Activated T-helper 17 cell treated with anti-CD3 and anti-CD28 coated beads, Interleukin-2, amount 50 U/mL, for 72 hours (primary cell): ENCODE measurements at places on chromosomes 12 and 14. TPM values are rescaled to one million over a fixed set of nuclear protein-coding genes. Genes with fewer than 3 reads are reported as not detected.

The EGLN3 gene
- 22.7 TPM for total RNA-seq

The TEX52 gene
- total RNA-seq = not detected

The TMPRSS12 gene
- not detected for total RNA-seq

The CFAP73 gene
- total RNA-seq = 1.2 TPM

- H3K27ac ChIP-seq = peak overlapping the region; percentile 83
- H3K4me1 ChIP-seq = peaks cover 67% of the 10 kb centered on the region
- peak overlapping the region; percentile 80 for H3K4me3 ChIP-seq
- peak; percentile 55 for ATAC-seq
Observed at GRCh38 chr14:69666690-69667211, 55.4 kb downstream of the SUSD6 start.

DNA sequence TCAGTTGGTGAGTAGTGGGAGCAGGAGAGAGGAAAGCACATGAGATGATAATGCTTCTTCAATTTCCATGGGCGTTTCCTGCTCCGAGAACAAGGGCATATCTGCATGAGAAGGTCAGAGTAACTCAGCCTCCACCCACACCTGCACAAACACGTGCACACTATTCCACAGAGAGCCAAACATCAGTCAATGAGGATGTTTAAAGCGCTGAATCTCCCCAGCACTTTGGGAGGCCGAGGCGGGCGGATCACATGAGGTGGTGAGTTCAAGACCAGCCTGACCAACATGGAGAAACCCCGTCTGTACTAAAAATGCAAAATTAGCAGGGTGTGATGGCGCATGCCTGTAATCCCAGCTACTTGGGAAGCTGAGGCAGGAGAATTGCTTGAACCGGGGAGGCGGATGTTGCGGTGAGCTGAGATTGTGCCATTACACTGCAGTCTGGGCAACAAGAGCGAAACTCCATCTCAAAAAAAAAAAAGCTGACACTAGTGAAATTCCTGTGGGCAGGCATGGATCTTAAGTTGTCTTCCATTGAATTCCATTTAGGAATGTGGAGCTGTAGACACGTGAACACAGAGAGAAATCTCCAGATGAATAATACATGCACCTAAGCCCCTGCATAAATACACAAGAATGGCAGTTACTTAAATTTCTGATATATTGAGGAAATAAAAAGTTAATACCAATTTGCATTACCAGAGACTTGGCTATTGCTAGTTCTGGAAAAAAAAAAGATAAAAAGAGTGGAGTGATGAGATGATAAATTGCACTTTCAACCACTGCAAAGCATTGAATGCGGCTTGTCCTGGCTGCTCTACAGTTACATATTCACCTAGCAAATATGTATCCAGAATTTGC is 1097.4 kb upstream of the TMEM132C start:
- no peaks in the 10 kb centered on the region for H3K4me1 ChIP-seq
- no peak for ATAC-seq
- H3K4me3 ChIP-seq = no peak overlapping the region
- peaks cover 19% of the 10 kb centered on the region for H3K27me3 ChIP-seq
- no peak overlapping the region for H3K27ac ChIP-seq
- H3K36me3 ChIP-seq = no peaks in the 10 kb centered on the region

DNA sequence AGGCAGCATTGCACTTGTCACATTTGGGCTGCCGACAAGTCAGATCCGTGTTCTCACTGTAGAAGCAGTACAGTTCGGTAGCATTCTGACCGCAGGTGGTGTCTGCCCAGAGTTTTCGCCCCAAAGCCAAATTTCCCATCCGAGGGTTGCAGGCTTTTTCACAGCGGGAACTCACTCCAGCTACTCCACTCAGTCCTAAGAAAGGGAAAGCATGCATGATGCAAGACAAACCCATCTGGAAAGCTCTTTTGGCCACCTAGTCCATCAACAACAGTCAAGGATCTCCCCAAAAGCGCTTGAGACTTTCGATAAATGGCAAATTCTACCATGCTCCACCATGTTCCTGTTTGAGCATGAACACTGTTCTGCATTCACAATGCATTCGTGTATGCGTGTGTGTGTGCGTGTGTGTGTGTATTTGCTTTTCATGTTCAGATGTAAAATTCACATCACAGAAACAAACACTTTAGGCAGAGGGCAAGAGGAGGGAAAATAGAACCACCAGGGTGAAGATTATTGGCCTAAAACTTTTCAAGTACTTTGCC is 3.2 kb downstream of the NTN4 start:
- no peak overlapping the region for H3K27ac ChIP-seq
- ATAC-seq = no peak
- H3K4me1 ChIP-seq = no peaks in the 10 kb centered on the region
- no peak overlapping the region for H3K4me3 ChIP-seq
- no peaks in the 10 kb centered on the region for H3K36me3 ChIP-seq

- H3K27me3 ChIP-seq = peaks cover 3% of the 10 kb centered on the region
Observed at GRCh38 chr12:91538418-91538817, 355.8 kb upstream of the DCN start.

DNA sequence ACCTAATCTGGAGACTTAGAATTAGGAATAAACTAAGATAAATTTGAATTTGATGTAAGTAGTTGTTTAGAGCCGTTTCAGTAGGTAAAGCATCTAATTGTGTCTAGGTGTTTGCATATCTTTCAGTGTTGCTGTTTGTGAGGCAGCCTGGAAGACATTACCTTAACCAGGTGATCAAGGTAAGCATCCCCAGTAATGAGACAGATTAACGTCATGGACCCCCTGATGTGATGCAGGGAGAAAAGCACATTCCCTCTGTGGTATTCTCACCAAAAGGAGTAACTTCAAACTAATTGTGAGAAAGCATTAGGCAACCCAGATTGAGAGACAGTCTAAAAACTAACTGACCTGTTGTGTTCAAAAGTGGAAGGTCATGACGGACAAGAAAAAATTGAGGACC is 251.6 kb downstream of the NUAK1 start:
- no peak overlapping the region for H3K27ac ChIP-seq
- no peaks in the 10 kb centered on the region for H3K36me3 ChIP-seq
- no peak for ATAC-seq
- no peaks in the 10 kb centered on the region for H3K27me3 ChIP-seq
- no peak overlapping the region for H3K4me3 ChIP-seq

- no peak overlapping the region for H3K27ac ChIP-seq
- H3K36me3 ChIP-seq = no peaks in the 10 kb centered on the region
- H3K4me1 ChIP-seq = no peaks in the 10 kb centered on the region
- H3K4me3 ChIP-seq = no peak overlapping the region
- peaks cover 34% of the 10 kb centered on the region for H3K27me3 ChIP-seq
Observed at GRCh38 chr14:101407328-101407727, 154.0 kb upstream of the DIO3 start.

DNA sequence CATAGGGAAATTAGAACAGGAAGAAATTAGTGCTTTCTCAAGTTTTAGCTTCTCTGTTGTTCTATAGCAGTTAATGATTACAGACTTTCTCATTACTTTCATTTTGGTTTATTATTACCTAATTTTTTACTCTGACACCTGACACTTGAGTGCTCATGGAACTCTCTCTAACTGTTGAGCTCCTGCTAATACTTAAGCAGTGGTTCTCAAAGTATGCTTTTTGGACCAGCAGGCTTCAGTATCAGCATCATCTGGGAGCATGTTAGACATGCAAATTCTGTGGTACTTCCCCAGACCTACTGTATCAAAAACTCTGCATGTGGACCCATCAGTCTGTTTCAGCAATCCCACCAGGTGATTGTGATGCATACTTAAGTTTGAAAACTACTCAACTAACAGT is 235.3 kb downstream of the CCDC91 start:
- ATAC-seq = no peak
- H3K4me3 ChIP-seq = no peak overlapping the region
- H3K27ac ChIP-seq = no peak overlapping the region
- peaks cover 3% of the 10 kb centered on the region for H3K4me1 ChIP-seq
- peaks cover 15% of the 10 kb centered on the region for H3K36me3 ChIP-seq

GRCh38 chr12:30837595-30837994 is 82.8 kb upstream of the CAPRIN2 start:
- no peak for ATAC-seq
- no peak overlapping the region for H3K4me3 ChIP-seq
- H3K36me3 ChIP-seq = no peaks in the 10 kb centered on the region
- H3K27me3 ChIP-seq = peaks cover 23% of the 10 kb centered on the region
- H3K27ac ChIP-seq = no peak overlapping the region

- ATAC-seq = no peak
- H3K4me1 ChIP-seq = no peaks in the 10 kb centered on the region
- no peaks in the 10 kb centered on the region for H3K36me3 ChIP-seq
- H3K27me3 ChIP-seq = peaks cover 7% of the 10 kb centered on the region
Observed at GRCh38 chr12:105641749-105642148, 311.3 kb downstream of the C12orf75 start.

- H3K4me3 ChIP-seq = peak overlapping the region; percentile 90
- peak; percentile 78 for ATAC-seq
Observed at GRCh38 chr12:124992874-124993625, 395 bp upstream of the BRI3BP start.
